Stimulated activated CD8-positive, alpha-beta memory T cell treated with anti-CD3 and anti-CD28 coated beads, Interleukin-15, amount 100 ng/mL, for 48 hours (primary cell): ENCODE measurements at places on chromosomes 12 and 14.
A peak's percentile ranks its signal among the peaks of the same experiment; 100 is the strongest.

- peak; percentile 97 for DNase-seq
These were observed 19.7 kb upstream of the FOS start for GRCh38 chr14:75258803-75259509.

DNA sequence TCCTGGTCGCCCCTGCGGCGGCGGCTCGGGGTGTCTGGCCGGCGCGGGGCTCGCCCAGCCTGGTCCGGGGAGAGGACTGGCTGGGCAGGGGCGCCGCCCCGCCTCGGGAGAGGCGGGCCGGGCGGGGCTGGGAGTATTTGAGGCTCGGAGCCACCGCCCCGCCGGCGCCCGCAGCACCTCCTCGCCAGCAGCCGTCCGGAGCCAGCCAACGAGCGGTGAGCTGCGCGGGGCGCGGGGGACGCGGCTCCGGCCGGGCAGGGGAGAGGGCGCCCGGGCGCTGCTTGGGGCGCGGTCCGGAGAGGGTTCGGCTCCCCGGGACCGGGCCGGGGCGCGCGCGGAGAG is at the start of gene LGALS3:
TSS of gene LGALS3 (plus strand) at position 167 of the 342 bp plus-strand sequence. CDS start 8,122 bp downstream, outside the sequence.
- peak; percentile 34 for DNase-seq

- DNase-seq, result no peak
These were observed 70.8 kb downstream of the DPF3 start for GRCh38 chr14:72822946-72823611.

- no peak for DNase-seq
These were observed 48.7 kb downstream of the NEUROD4 start for GRCh38 chr12:55068416-55069010.

DNA sequence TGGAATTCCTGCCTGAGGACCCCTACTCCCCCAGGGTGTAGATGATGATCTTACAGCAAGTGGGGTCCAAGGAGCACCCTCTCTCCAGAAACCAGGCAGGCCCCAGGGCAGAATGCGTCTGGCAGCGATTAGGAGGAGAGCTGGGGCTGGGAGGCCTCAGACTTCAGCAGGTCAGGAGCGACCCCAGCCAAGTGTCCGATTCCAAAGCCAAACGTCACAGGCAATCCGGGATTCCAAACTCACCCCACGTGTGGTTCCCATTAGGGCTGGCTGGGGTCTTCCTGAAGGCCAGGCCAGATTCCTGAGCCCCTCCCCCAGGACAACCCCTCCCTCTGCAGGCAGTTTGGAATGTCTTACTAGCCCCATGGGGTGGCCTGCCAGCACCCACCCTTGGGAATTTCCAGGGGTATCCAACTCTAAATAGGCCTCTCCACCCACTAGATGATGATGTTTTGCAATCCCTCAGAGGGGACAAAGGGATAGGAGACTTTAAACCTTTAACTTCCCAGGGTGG is 17.3 kb upstream of the FIGNL2 start:
- no peak for DNase-seq

DNA sequence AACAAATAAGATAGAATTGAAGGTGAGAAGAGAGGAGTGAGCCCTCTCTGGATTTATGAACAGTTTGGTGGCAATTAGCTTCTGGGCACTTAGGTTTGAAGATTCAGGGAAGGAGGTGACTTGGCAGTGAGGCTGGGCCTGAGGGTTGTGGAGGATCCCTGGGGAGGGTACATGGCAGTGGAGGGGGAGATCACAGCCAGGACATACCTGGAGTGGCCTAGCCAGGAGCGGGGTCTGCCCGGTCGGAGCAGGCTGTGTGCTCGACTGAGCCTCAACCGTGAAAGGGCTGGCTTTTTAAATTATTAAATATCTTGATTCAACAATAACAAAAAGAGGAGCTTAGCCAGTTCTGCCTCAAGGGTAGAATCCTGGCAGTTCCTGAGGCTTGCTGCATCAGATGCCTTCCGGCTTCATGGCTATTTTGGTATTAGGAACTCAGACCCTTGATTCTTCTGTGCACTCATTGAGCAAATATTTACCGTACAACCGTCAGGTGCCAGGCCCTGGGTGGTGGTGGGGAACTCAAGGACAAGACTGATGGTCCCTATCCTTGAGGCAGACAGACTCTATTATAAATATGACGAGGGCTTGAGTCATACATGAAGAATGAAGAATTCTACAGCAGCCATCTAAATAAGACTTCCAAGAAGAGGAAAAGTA is 73.4 kb downstream of the SPTB start:
- DNase-seq, result no peak

DNA sequence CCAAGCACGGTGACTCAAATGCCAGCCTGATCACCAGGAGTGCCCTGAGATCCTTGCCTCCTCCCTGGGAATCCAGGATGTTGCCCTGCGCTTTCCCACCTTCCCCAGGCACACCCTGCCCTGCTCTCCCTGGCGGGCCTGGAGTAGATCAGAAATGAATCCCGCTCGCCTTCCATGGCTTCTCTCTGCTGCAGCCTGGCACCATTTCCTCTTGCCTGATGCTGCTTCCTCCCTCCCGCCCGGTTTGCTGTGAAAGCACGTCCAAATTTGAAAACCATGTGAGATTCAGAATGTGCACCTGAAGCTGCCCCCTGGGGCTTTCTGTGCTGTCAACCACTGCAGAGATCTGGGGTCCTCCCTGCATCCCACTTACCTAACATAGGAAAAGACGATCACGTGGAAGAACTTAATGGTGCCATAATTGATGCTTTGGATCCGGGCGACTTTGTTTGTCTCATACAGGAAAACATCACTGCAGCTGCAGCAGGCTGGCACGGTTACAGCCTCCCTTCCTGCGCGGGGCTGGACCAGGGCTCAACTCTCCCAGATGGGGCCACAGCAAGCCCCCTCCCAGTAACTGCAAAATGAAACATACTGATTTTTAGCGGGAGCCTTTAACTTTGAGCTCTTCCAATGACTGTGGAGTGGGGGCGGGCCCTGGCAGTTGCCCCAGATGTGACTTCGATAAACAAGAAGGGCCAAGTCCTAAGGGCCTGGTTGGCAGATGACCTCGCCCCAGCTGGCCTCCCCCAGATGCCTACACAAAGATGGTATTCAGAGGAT is 24.9 kb upstream of the C12orf76 start:
- no peak for DNase-seq

GRCh38 chr14:76811561-76811960 is 1.1 kb downstream of the ANGEL1 start:
- no peak for DNase-seq

GRCh38 chr14:69713209-69713781 is 53.6 kb upstream of the SRSF5 start:
- no peak for DNase-seq
